Amniotic stem cell (primary cell): ENCODE measurements at places on chromosomes 3 and 15.
A peak's percentile ranks its signal among the peaks of the same experiment; 100 is the strongest.

GRCh38 chr15:57797568-57798267 lies 91.2 kb downstream of the POLR2M start:
- no peak for DNase-seq

DNA sequence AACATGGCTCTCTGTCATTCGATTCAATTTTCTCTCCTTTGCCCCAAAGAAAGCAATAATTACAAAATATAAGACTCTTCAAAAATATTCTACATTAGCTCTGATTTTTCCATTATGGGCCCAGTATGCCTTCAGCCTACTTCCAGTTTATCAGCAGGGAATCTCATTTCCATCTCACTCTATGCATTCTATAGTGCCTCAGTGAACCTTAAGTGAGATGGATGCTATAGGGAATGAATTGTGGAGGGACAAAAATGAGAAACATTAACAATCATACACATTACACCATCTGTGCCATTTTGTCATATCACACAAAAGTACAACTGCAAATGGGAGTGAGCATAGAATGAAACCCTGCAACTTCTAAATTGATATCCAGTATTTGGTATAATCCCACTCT lies 50.7 kb upstream of the TSPAN3 start:
- no peak for DNase-seq

- DNase-seq = no peak
These were observed 30.4 kb upstream of the KCNMB2 start for GRCh38 chr3:178505832-178506231.

- DNase-seq = no peak
These were observed 105.8 kb downstream of the LSAMP start for GRCh38 chr3:116339441-116340028.

DNA sequence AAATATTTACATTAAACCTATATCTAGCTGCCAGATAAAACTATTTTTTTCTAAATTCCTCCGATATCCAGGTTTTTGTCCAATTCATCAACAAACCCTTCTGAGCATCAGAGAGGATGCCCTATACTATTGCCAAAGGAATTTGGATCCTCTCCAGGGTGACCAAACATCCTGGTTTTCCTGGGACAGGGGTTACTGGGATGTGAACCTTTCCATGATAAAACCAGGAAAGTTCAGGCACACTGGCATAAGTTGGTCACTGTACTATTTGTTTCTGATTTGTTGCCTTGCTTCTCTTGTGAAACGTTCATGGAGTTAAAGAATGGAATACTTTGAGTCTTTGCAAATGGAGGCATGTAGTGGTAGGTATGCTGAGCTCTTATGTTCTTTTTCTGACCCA lies 63.5 kb downstream of the TLNRD1 start:
- no peak for DNase-seq

DNA sequence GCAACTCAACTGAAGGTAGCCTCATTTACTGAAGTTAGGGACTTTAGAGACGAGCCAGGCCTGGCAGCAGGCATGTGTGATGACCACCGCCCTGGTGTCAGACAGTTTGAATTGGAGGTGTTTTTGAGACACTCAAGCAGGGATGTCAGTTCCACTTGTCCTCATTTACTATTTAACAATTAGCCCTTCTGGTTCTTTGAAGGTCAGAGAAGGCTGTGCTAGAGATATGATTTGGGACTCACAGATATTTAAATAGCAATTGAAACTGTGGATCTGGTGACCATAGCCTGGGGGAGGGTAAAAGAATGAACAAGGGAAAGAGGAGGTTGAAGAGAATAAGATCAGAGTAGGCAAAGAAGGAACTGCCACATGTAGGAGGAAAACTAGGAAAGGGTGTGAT lies 74.6 kb downstream of the REC114 start:
- no peak for DNase-seq

GRCh38 chr15:59236394-59236793 lies 29.8 kb downstream of the LDHAL6B start:
- no peak for DNase-seq

GRCh38 chr15:77130315-77130930 lies 59.5 kb upstream of the TSPAN3 start:
- no peak for DNase-seq

DNA sequence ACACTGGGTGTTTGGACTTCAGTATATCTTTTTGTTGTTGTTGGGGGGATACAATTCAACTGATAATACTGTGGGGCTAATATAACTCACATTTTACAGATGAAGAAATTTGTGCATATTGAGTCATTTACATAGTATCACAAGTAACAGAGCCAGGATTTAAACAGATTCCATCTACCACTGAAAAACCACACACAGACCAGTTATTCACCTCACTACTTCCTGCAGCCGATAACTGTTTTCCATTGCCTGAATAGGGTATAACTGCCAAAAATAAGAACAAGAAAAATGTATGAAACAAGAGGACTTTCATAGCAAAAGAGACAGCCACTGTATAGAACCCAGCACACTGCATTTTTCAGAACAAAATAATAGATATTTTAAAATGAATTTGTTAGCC lies 215.8 kb upstream of the CNTN6 start:
- no peak for DNase-seq

- no peak for DNase-seq
These were observed 84.6 kb downstream of the SLC9A9 start for GRCh38 chr3:143763564-143764162.

GRCh38 chr3:177820683-177821316 lies 623.5 kb upstream of the TBL1XR1 start:
- DNase-seq = no peak

DNA sequence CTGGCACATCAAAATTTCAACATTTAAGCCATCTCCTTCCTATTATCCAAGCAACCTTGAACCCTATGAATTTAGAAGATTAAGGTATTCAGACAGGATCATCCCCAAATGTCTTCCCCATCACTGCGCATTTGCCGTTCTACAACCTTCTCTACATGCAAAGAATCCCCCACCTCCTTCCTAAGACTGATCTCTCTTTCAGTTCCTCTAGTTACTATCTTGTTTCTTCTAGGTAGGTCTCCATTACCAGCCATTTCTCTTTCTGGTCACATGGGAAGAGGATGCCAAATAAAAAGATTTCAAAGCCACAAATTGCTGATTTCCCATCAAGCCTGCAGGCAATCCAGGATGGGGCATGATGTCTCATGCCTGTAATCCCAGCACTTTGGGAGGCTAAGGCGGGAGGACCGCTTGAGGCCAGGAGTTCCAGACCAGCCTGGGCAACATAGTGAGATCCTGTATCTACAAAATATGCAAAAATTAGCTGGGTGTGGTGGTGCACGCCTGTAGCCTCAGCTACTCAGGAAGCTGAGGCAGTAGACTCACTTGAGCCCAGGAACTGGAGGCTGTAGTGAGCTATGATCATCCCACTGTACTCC lies 29.7 kb upstream of the MTMR10 start:
- DNase-seq = no peak

DNA sequence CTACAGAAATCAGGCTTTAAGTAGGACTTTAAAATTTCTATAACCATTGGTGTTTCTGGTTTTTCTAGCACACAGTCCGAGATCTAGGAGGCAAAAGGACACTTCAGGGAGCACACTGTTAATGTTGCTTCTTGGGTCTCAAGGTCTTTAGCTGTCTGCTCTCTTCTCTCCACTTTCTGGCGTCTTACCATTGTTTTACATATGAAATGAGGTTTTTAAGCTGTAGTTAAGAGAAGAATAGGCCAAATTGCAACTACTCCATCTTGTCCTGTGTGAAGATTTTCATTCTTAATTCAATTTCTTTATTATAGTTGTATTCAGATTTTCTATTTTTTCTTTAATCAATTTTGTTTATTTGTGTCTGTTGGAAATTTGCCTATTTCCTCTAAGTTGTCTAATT lies 151.4 kb downstream of the WNT7A start:
- DNase-seq = no peak

GRCh38 chr3:14389716-14390115 lies 12.7 kb upstream of the SLC6A6 start:
- no peak for DNase-seq

GRCh38 chr3:64617610-64618009 lies 70.2 kb downstream of the ADAMTS9 start:
- DNase-seq = no peak

DNA sequence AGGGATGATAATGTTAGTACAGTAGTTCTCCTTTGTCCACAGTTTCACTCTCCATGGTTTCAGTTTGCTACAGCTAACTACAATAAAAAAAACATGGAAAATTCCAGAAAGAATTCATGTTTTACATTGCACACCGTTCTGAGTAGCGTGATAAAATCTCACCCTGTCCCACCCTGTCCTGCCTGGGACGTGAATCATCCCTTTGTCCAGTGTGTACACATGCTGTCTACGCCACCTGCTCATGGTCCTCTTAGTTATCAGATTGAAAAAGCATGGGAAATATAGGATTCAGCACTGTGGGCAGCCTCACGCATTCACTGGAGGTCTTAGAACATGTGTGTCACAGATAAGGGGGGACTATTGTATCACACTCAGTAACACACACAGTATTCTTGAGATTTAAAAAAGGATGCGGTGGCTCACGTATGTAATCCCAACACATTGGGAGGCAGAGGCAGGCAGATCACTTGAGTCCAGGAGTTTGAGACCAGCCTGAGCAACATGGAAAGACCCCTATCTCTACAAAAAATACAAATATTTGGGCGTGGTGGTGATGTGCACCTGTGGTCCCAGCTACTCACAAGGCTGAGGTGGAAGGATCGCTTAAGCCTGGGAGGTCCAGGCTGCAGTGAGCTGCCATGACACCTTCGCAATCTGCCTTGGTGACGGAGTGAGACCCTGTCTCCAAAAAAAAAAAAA lies 8.7 kb upstream of the FLNB start:
- no peak for DNase-seq

- no peak for DNase-seq
These were observed 6.6 kb downstream of the MEGF11 start for GRCh38 chr15:66246937-66247336.

DNA sequence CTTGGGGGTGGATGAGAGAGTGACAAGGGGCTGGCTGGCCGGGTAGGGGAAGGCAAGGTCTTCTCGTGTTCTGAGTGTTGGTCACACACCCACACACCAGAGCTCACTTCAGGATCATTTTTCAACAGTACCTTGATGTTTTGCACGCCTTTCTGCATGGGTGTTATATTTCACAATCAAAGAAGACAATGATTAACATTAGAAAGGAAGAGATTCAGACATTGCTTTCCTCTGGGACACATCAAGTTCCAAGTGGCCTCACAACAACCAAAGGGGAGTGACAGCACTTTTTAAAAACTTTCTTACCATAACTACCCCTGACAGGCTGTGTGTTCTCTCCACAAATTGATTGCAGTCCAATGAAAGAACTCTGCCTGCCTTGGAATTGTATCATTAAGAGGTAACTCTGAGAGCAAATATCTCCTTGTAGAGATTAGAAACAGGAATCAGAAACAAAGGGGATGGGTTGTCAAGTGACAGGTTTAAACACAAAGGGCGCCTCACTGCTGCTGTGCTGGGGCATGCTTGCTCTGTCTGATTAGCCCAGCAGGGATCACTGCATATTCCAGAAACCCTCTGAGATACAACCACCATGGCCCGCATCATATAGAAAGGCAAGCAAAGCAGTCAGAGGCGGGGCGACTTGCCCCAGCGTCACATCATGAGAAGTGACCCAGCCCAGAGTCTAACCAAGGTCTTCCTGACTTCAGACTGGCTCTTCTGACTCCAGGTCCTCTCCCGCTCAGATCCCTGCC lies 230.8 kb downstream of the FEZF2 start:
- no peak for DNase-seq

DNA sequence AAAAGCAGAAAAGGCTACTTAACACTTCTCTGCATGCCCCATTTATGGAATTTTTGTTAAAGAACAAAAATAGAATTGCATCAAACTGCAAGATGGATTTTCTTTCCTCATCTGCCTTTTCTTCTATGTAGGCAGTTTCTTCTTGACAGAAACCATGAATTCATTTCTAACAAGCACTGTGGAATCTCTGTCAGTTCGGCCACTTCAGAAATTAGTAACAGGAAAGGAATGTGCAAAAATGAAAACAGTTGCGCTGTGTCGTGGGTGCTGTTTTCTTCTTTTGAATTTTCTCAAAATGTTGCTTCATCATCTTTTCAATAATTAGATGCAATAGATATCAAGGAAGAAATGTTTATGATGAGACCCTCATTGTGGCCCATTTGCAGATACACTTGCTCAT lies 151.6 kb downstream of the FOXB1 start:
- DNase-seq = peak; percentile 3

DNA sequence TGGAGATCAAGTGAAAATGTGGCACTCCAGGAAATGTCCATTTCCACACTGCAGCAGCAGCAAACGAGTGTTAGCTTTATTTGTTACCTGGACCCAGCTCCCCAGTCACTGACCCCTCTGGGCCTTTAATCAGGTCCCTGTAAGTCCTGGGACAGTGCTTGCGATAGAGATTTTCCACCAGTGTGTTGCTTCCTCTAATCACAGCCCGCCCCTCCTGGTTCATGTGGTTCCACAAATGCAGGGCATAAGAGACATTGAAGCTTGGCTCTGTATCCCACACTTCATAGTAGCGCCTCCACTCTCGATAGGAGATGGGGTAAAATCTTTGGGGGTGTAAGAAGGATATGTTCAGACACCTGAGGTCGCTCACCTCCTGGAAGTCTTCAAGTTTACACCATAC lies 8.0 kb downstream of the A4GNT start:
- no peak for DNase-seq

DNA sequence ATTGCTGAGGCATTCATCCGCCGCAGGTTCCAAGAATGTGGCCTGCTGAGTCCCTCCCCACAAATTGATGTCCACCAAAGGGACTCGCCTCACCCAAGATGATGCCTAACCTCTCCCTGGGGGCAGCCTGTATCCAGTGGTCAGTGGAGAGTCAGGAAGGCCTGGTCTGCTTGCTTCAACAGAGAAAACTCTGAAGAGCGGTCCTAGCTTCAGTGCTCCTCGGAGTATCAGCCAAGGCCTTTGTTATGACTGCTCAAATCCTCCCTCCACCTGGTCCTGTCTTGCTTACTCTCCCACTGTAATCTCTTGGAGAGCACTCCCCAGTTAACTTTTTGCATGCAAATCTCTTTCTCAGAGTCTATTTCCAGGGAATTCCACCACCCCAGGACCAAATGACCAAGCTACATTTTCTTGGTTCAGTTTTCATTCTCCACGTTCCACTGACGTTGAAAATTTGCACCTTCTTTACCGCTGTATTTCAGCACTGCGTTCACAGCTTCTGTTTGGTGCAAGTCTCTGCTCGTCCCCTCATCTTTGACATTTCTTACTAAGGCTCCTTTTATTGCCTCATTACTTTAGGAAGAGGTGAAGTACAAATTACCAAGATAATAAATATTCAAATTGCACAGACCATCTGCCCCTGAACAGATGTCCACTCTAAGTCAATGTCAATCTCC lies 22.3 kb downstream of the CMTM7 start:
- DNase-seq = no peak

- DNase-seq = no peak
These were observed 64.6 kb upstream of the UBE2E1 start for GRCh38 chr3:23741036-23741706.

DNA sequence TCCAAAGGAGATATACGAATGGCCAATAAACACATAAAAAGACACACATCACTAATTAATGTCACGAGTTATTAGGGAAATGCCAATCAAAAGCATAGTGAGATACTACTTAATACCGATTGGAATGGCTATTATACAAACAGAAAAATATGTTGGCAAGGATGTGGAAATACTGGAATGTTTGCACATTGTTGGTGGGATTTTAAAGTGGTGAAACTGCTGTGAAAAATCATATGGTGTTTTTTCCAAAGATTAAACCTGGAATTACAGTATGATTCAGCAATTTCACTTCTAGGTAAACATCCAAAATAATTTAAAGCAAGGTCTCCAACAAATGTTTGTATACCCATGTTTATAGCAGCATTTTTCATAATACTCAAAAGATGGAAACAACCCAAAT lies 765.5 kb downstream of the VGLL3 start:
- no peak for DNase-seq

- no peak for DNase-seq
These were observed 33.6 kb downstream of the VPS13C start for GRCh38 chr15:62026487-62027262.

GRCh38 chr15:58378241-58379085 lies 53.3 kb upstream of the LIPC start:
- no peak for DNase-seq
